Frontal cortex (tissue), 4 donors: ENCODE measurements at places on chromosomes 3 and 15. TPM values are rescaled to one million over a fixed set of nuclear protein-coding genes. Genes with fewer than 3 reads are reported as not detected.

The CIB1 gene
- 3.7 TPM for total RNA-seq

The CCR9 gene
- 0.41 TPM for total RNA-seq

The ZNF662 gene
- 16.7 TPM for total RNA-seq

The SH3GL3 gene
- 187 TPM for total RNA-seq

The RGMA gene
- total RNA-seq: 6.1 TPM

The LCTL gene
- 0.41 TPM for total RNA-seq

The C15orf62 gene
- not detected for total RNA-seq

The ZPLD1 gene
- total RNA-seq: not detected

The C15orf39 gene
- total RNA-seq: 0.41 TPM
